ENCODE measurements at places on chromosomes 1 and 21.

- no peak for DNase-seq
These were observed 6.6 kb upstream of the NTPCR start for GRCh38 chr1:232943679-232944252.

DNA sequence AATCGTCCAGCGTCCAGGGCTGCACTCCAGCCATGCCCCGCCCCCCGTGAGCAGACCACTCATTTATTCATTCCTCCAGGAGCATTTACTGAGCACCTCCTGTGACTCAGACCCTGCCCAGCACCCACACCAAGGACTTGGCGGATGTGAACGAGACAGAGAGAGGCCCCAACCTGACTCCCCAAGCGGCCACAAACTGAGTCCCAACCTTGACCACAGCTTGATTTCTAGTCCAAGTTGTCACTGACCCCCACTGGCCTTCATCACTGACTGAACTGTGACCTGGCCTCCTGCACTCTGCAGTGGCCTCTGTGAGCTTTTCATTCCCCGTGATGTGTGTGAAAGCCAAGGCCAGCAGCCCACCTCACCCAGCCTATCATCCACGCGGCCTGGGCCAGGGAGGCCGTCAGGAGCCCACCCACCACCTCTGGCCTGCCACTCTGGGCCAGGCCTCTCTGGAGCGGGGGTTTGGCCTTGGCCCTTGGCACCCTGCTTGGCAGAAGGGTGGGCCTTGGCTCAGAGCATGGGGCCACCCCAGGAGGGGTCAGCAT, 19.3 kb upstream of the RUNX3 start:
- no peak for DNase-seq

- DNase-seq: no peak
These were observed 2.5 kb upstream of the WNT2B start for GRCh38 chr1:112506306-112506705.

DNA sequence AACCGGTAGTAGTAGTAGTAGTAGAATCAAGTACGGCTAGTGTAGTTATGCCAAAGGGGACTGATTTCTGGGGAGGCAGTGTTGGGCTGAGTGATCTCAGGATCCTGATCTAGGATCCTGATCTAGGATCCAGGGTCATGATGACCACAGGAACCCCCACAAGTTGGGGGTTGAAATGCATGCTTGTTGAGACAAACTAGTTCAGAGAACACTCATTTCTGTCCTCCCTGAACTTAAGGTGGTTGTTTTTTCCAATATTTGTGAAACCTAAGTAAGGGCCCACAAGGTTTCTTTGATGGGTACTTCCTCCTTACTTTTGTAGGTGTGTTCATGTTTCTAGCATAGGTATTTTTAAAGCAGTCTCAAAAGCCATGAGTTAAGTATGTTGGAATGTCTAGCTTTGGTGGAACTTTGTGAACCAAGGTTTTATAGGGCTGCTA, 33.9 kb upstream of the PDC start:
- no peak for DNase-seq

GRCh38 chr1:92804721-92805201, 19.9 kb upstream of the EVI5 start:
- DNase-seq: peak; percentile 46

DNA sequence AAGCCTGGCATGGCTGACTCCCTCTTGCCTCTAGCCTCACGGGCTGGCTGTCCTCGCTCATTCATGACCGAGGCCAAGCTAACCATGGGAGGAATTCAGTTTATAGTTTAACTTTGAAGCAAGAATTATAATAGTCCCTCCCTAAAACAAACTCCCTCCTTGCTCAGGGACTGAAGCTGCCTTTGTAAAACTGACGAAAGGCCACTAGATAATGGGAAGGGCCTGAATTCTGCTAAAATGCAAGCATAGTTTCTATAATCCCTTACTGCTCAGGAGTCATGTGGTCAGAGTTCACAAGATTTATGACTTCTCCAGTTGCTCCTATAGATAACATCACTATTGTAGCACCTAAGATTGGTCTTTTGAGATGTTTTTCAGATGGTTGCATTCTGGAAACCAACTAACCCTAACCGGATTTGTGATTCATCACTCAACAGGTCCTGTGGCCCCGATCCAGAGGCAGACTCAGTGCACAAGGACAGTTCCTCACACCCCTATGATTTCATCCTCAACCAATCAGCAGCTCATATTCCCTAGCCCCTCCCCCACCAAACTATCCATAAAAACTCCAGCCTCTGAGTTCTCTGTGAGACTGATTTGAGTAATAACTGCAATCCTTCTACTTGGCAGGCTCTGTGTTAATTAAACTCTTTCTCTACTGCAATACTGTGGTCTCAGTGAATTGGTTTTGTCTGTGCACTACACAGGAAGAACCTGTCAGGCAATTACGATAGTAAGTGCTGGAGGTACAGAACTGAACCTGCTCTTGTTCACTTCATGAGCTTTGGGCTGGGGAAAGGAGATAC, 26.4 kb downstream of the HHIPL2 start:
- no peak for DNase-seq

DNA sequence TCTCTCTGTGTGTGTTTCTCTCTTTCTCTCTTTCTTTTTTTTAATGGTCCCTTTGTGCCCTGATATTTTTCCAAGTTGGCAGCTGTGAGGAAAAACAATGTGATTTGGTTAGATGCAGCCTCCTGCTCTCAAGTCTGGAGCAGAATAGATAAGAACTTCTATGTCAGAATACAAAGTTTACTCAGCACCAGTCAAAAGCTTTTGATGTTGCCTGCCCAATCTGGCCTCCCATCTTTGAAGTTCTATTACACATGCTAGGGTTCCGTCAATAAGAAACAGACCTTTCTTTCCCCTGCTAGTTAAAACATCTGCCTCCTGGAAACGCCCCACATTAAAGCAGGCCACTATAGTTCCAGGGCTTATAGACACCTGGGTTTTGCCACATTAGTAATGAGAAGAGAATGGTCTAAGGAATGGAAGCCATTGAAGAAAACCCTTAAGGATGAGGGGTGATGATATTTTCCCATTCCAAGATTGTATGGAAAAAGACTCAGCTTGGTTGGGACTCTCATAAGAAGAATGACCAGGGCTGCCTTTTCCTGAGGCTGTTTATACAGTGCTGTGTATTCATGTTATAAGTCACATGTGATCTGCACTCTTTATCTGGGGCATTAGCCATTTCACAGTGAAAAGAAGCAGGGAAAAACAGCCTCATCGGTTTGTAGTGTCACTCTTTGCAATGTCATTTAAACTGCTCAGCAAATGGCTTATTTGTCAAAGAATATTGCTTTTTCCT, 414.7 kb upstream of the PROX1 start:
- no peak for DNase-seq

DNA sequence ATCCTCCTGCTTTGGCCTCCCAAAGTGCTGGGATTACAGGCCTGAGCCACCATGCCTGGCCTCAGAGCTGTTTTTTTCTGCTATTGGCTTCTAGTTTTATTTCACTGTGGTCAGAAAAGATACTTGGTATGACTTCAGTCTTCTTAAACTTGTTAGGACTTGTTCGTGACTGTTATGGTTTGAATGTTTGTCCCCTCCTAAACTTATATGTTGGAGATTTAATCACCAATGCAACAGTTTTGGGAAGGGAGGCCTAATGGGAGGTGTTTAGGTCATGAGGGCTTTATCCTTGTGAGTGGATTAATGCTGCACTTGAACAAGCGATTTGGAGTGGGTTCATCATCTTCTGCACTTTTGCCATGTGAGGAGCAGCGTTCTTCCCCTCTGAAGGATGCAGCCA, 24.5 kb upstream of the SOD1 start:
- DNase-seq: no peak

GRCh38 chr1:43305926-43306687, 5.3 kb downstream of the TIE1 start:
- no peak for DNase-seq

DNA sequence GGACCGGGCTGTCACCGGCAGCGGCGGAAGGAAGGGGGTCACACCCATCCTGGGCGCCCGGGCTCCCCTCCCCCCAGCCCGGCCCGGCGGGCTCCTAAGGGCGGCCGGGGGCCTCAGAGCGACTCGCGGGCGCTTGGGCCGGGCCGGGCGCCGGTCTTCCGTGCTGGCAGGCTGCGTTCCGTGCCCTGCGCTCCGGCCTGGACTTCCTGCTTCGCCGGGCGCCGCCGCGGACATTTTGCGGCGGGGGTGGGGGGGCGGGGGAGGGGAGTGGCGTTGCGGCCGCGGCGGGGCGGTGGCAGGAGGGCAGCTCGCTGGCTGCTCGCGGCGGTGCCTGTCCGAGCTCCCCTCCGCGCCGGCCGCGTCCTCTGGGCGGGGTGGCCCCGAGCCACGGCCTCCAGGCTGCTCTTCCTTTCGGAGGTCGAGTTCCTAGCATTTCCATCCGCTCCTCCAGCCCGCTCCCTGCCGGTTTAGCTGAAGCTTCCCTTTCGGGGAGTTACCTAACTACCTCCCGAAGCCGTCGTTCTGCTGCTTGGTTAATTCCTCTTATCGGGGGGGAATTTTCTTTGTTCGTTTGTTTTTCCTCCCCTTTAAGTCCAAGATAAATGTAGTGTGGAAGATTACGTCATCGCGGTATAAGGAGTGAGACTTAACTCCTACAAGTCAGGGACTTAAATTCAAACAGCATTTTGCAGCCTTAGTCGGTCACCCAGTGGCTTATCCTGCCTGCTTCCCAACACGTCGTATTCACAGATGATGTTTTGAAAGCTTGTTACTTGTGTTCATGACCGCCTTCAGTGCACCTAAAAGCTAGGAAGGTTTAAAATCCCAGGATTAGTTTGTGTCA, 730 bp downstream of the CDC42 start:
- no peak for DNase-seq

DNA sequence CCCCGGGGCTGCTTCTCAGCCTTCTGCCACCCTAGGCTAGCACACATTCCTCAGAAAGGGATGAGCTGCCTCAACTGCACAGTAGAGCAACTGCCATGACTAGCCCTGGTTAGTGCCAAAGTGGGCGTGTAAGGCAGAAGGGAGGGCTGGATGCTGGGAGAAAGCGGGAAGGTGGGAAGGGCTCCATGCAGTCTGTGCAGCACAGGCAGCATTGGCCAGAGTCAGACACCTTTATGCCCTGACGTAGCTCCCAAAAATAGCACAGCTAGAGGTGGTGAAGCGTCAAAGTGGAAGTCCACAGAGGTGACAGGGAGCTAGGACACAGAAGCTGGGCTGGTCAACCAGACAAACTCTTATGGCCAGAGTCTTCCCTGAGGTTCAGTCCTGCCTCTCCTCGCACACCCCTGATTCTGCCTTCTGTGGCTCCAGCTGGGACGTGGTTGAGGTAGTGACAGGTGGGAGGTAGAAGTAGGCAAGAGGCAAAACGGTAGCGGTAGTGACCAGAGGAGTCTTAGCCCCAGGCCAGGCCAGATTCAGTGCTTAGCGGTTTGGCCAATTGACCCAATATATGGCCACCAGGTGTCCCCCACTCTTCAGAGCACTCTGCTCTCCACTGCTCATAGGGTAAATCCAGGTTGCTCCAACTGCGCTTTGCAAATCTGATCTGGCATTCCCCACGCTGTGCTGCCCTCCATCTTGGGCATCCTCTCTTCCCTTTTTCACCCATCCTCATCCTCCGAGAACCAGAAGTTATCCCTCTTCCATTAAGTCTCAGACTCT, 45.6 kb downstream of the DDX20 start:
- no peak for DNase-seq

DNA sequence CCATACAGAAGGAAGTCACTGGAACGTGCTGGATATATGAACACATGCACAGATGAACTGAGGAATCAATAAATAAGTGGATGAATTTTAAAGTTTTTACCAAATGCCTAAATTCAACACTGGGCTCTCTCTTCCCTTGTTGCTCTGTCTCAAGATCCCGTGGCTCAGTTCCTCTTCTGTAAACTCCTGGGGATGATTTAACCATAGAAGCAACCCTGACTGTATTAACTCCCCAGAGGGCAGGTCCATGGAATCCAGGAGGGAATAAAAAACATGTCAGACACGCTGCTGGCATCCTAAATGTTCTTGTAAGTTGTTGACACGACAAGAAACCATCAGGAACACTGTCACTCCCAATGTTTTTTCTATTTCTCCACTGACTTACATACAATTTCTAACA, 45.3 kb upstream of the GPR157 start:
- no peak for DNase-seq

GRCh38 chr1:156468693-156469345, 31.8 kb downstream of the MEF2D start:
- DNase-seq: no peak

DNA sequence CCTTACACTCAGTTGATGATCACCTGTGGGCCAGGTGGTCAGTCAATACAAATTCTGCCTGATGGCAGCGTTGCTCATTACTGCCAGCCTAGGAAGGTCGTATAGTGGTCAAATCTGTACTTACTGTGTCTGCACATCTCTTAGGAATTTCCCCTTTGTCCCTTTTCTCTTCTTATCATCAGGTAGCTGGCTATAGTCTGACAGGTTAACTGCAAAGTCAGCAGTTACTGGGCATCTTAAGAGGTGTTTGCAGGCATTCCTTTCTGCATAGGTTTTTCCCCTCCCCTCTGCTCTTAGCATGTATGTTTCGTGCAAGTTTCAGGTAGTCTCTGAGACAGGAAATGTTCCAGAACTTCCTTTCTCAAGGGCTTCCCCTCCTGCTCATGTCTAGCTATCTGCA, 298.7 kb downstream of the LRRIQ3 start:
- DNase-seq: no peak

- no peak for DNase-seq
These were observed 50.7 kb downstream of the DHRS3 start for GRCh38 chr1:12567288-12567819.

DNA sequence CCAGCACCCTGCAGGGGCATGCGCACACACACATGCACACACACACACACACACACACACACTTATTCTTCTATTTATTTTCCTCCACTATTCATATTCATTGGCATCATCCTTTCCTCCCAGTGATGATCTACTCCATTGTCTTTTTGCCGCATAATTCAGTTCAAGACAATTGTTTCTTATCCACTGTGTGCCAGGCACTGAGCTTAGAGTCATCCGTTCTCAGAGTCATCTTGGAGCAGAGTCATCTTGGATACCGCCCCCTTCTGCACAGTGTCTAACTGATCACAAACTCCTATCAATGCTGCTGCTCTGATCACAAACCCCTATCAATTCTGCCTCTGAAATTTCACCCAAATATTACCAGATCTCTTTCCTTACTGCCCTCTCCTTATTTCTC, 102.8 kb upstream of the PROX1 start:
- DNase-seq: no peak

DNA sequence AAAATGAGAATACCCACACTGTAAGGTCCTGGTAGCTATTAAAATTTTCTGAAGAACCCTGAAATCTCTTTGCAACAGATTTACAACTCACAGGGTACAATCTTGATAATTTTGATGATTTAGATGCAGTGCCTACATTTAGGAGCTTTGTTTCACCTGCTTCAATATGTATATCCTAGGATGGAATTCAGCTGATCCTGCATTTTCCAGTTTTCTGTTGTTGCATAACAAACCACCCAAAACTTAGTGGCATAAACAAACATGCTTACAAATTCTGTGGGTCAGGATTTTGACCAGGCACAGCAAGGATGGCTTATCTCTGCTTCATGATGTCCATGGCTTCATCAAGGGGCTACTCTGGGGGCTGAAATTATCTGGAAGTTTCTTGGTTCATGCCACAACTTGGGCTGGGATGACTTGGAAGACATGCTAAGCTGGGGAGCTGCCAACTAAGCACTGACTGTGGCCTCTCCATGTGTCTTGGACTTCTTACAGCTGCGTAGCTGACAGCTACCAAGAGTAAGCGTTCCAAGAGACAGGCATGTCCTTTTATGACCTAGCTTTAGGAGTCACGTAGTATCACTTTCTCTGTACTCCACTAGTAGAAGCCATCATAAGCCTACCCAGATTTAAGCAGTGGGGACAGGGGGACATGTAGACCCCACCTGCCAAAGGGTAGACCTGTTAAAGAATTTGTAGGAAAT, 108.5 kb downstream of the CACHD1 start:
- no peak for DNase-seq

- DNase-seq: no peak
These were observed 53.6 kb downstream of the FBXO42 start for GRCh38 chr1:16298653-16299052.

GRCh38 chr1:115337276-115337632, 795 bp downstream of the NGF start:
- no peak for DNase-seq
